Stimulated activated CD8-positive, alpha-beta memory T cell treated with anti-CD3 and anti-CD28 coated beads, Interleukin-2, amount 100 ng/mL, for 1 hour (primary cell): ENCODE measurements at places on chromosomes 2 and 18.

DNA sequence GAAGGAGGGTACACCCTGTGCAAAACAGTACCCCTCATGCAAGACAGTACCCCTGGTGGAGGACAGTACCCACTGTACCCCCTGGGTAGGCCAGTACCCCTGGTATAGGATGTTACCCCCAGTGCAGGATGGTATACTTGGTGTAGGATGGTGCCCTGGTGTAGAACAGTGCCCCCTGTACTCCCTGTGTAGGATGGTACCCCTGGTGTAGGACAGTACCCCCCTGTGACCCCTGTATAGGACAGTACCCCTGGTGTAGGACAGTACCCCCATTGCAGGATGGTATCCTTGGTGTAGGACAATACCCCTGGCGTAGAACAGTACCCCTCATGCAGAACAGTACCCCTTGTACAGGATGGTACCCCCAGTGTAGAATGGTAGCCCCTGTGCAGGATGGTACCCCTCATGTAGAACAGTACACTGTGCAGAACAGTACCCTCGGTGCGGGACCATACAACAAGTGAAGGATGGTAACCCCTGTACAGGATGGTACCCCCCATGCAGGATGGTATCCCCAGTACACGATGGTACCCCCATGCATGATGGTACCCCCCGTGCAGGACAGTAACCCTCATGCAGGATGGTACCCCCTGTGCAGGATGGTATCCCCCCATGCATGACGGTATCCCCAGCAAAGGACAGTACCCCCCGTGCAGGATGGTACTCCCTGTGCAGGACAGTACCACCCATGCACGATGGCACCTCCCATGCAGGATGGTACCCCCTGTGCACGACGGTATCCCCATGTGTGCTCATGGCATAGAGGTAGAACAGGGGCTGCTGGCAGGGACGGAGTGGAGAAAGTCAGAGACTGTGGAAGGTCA lies 248.0 kb downstream of the DCDC2C start:
- no peak for DNase-seq

DNA sequence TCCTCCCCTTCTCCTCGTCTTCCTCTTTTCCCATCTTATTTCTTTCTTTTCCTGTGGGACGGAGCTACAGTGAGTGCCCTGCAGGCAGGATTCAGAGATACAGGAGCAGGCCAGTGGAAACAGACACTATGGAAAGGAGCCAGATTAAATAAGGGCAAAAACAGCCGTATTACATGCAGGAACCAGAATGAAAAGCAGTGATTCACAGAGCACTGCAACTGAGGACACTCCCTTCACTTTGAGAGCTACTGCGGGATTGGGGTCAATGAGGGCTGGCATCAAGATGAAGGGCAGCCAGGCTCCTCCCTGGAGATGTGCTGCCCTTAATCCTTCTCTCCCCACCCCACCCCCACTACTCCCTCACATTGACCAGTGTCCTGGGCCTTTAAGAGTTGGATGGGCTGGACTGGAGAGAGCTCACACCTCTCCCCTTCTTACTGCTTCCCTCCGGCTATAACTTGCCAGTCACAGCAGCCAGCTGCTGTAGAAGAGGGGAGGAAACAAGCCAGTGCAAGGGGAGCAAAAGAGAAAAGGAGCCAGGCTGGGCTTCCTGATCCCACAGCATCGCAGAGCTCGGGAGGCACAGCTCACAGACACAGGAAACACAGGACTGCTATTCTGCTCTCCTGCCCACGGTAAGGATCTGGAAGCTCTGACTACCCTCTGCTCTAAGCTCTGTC lies at the start of gene PLCD4:
Gene PLCD4 (plus strand): TSS at position 464 of the 680 bp plus-strand sequence. CDS start 7,841 bp downstream, outside the sequence.
- no peak for DNase-seq

GRCh38 chr2:227460070-227460485 lies 11.9 kb upstream of the AGFG1 start:
- peak; percentile 31 for DNase-seq

- DNase-seq, result no peak
Observed at GRCh38 chr2:20381457-20381856, 30.8 kb upstream of the PUM2 start.

- no peak for DNase-seq
Observed at GRCh38 chr2:47811668-47812067, 28.7 kb downstream of the MSH6 start.

DNA sequence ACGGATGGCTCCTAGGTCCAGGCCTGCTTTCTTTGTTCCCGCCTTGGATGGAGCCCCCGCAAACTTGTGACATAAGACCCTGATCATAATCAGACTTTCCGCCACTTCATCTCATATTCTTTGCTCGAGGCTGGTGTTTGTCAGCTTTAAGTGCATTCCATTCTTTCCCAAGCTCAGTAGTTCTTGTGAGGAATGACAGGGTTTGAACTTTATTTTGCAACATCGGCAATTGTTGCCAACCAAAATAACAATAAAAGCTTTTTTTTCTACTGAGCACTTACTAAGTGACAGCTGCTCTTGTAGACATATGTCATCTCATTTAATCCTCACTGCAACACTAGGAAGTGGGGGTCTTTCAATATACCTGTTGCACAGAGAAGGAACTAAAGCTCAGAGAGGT lies 178.8 kb upstream of the ST6GAL2 start:
- DNase-seq, result no peak

- no peak for DNase-seq
Observed at GRCh38 chr2:132009874-132010521, 151.8 kb downstream of the ANKRD30BL start.

GRCh38 chr2:26811791-26812694 lies 26.2 kb downstream of the CENPA start:
- no peak for DNase-seq

DNA sequence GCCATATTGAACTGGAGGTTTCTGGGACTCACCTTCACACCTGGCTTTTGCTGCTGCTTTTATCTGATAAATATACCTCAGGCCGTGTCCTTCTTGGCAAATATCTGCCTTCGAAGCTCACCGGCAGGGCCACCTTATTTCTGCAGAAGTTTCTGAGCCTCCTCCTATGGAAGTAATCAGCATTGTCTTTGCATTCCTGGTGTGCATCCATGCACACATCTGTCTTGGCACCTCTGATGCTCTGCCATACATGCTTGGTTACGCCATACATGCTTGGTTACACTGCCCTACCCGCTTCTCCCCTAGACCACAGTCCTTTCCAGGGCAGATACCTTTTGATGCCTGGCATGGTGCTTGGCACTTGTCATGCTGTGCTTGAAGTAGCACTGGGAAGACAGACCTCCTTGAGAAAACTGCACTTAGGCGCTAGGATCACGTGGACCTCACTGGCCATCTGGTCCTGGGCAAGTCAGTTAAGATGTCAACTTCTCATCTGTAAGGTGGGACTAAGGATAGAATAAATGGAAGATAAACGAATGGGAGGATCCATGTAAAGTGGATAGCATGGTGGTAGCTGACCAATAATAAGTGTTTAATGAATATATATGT lies 66.8 kb downstream of the ZNF236 start:
- no peak for DNase-seq

GRCh38 chr2:97734061-97735051 lies 21.0 kb downstream of the ZAP70 start:
- no peak for DNase-seq

- DNase-seq, result no peak
Observed at GRCh38 chr2:60998628-60999545, 18.6 kb upstream of the PEX13 start.
